ENCODE measurements at places on chromosomes 7 and 10.
A peak's percentile ranks its signal among the peaks of the same experiment; 100 is the strongest.

- DNase-seq: no peak
Measured at GRCh38 chr7:131522325-131522930, 34.0 kb downstream of the PODXL start.

DNA sequence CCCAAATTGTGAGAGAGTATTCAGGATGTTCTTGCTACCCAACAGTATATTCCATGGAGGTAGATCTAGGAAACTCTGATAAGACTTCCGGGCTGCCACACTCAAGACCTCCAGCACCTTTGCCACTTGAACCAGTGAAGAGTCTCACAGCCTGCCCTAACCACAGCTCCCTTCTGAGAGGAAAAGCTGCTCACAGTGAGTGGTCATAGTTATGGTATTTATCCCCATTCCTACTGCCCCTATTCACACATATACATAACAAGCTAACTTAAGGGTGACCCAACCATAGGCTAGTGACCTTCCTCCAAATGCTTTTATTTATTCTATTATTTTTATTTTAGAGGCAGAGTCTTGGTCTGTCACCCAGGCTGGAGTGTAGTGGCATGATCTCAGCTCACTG, 156.3 kb downstream of the PTEN start:
- no peak for DNase-seq

DNA sequence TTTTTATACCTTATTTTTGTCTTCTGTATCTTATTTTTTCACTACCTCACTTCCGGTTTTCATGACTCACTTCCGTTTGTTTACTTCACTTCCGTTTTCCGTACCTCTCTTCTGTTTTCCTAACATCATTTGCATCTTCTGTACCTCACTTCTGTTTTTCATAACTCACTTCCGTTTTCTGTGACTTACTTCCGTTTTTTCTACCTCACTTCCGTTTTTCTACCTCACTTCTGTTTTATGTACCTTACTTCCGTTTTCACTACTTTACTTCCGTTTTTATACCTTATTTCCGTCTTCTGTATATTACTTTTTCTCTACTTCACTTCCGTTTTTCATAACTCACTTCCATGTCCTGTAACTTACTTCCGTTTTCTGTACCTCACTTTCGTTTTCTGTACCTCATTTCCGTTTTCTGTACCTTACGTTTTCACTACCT, 492.5 kb upstream of the AKR1E2 start:
- DNase-seq: no peak

DNA sequence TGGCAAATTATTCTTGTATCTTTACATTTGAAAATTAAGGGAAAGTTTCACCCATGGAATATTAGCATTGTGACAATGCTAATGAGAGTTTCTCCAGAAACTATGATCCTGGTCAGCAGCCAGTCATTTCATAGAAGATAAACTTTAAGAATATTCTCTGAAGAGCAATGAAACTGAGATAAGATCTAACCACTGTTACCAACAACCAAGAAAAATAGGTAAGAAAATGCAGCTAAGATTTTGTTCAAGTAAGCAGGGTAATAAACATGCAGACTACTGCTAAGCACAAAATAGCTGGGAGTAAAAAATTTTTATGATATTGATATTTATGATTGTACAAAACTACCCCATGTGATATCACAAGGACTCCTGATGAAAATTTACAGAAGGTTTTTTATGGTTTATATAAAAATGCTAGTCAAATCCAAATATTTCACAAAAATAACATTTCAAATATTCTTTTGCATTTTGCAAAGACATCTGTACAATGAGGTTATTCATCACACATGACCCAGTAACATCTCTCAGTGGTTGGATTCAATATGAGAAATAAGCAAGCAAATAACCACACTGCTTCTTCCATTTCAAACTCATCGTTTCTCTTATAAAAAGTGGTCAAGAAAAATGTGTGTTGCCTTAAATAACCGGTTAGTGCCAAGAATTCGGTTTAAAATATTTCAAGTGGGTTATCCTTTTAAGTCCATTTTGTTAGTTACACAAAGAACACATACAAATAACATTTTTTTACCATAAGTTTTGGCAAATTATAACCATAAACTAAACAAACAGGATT, 251.6 kb downstream of the DIP2C start:
- DNase-seq: no peak

- DNase-seq: no peak
Measured at GRCh38 chr7:76333511-76334101, 25.2 kb downstream of the YWHAG start.

- no peak for DNase-seq
Measured at GRCh38 chr7:139762886-139763285, 14.9 kb downstream of the HIPK2 start.

DNA sequence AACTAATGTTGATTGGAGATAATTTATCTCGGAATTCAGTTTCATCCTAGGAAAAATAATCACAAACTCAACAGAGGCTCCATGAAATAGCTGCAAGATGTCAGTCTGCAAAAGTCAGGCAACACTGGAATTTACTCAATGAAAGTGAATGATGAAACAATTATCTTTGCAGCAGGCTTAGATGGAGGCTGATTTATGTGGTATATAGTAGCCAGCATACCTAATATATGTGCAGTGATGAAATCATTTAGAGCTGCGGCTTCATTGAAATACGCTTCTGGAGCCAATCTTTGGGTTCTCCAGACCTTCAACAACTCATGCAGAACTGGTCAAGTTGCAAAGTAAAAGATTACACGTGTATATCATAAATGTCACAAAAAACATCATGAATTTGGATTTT, 113.3 kb downstream of the ITGA8 start:
- no peak for DNase-seq

DNA sequence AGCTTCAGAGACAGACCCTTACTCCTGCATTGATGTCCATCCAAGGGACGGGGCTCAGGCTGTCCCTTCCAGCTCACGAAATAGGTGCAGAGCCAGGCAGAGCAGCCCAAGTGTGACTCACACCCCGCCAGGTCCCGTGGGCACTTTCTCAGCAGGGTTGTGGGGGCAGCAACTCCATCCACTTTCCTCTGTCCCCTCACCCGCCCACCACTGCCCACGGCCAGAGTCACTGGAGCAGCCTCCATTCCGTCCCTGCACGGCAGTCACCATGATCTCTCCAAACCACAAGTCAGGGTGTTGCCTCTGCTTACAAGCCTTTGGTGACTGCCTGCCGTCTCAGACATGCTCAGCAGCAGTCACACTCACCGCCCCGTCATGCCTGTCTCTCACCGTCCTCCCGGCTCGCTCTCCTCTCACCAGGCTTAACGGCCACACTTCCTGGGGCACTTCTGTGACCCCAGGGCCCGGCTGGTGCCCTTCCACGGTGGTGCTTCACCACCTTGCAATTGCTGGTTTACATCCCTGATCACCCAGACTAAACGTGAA, 39.3 kb downstream of the CALML3 start:
- peak; percentile 13 for DNase-seq

DNA sequence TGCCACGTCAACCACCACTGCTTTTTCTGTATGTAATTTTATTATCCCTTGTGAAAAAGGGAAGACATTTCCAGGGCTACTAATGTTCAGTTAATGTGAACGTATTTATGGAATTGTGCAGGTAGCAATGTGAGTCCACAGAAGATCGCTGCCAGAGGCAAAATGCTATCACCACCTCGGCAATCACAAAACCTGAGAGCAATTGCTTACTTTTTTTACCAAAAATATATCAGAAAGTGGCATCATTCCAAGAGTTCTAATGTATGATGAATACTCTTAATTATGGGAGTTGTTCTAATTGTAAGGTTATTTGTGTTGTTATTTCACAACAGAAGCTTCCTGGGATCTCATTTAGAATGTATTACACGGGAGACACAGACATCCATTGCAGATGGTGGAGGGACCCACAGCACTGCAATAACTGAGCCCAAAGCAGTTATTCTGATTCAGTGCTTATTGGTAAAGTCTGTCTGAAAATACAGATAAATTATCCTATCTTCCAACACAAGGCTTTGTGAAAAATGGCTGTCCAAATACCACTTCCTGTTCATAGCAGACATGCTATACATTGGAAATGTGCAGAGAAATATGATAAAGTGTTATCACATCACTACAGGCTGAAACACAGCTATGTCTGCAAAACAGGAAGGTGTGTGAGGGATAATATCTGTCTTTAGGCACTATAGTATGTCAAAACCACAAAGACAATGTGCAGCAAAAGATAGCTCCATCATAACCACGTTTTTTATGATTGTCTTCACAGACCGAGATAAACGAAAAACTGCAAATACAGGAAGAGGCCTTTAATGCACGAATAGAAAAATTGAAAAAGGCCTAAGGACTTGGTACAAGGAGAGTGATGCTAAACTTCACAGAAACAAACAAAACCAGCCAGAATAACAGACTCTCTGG, 102.7 kb downstream of the CABCOCO1 start:
- DNase-seq: no peak

- DNase-seq: no peak
Measured at GRCh38 chr10:122126763-122127659, 138.0 kb downstream of the TACC2 start.

DNA sequence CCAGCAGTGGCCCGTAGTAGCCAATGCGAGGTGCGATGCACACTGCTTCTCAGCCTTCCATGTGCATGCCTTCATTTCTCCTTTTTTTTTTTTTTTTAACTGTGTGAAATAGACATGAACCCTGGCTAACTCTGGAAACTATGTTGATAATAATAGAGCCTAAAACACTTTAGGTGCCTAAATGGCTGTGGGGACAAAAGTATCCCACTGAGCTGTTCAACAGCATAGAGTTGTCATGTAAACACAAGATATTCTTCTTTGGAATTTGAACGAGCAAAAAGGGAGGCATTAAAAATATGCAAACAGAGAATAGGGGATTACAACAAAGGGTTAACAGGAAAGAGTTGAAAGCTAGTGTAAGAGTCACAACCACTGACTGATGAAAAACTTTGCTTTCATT, 162.1 kb upstream of the NOBOX start:
- no peak for DNase-seq

DNA sequence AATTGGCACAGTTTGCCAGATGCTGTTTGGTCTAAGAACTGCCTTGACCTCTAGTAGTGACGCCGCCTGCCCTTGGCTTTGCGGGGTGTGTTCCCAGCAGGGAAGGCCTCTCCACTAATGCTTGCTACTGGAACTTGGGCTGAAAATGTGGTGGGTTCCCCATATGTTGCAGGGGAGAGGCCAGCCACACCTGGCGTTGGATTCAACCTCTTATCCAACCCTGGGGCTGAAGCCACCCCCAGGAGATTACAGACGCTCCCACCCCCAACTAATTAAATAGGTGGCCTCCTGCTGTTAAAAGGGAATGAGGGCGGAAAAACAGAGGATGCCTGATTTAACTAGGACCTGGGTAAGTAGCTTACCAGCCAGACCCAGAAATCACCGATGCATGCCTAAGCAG, 19.2 kb upstream of the ATOH7 start:
- no peak for DNase-seq

DNA sequence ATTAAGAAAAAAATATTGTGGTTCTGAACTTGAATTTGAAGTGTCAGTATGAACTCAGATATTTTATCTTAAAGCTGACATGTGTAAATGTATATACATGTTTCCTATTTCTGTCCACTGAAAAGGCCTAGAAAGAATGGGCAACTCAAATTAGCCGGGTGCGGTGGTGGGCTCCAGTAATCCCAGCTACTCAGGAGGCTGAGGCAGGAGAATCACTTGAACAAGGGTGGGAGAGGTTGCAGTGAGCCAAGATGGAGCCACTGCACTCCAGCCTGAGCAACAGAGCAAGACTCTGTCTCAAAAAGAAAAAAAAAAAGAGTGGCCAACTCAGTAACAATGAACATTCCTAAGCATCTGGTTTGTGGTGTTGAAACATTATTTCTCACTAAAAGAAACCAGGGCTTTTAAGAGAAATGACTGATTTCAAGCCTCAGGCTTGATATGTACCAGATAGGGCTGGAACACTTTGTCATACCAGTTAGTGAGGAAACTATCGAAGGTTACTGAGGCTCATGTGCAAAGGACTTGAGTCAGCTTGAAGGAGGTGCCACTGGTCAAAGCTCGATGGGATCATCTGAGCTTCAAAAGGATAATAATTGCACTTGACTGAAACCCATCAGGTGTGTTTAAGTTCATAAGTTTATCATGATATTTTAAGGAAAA, 40.5 kb downstream of the AOAH start:
- DNase-seq: no peak

GRCh38 chr7:52302765-52303520, 732.5 kb upstream of the POM121L12 start:
- DNase-seq: no peak

DNA sequence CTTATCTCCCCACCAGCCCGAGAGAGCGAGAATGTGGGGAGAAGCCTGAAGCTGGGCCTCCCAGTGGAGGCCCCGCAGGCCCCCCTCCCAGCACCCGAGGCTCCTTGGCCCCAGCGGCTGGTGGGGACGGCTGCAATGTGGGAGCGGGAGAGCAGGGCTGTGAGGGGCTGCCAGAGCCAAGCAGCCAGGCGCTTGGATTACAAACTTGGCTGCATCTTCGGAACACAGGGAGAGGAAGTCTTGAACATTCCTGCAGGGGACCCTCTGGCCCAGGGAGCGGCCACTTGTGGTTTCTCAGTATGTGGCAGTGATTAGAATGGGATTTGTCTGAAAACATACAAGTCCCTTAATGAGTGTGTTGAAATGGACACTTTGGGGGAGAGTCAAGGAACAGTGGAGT, 23.2 kb downstream of the ELN start:
- no peak for DNase-seq

DNA sequence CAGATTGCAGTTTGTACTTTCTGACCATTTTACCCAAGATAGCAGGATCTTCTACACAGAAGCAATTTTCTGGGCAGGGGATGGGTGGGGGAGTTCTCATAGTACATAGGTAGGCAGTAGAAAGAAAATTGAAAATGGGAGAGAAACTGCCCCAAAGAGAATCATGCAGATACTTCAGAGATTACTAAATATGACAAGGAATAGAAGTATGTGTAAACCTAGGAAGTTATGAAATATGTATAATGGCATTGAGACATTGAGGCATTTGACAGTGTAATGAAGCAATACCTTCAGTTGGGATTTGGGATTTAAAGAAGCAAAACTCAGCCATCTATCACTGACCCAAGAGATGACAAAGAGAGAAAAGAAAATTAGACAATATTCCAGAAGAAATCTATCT, 233.0 kb downstream of the PTN start:
- no peak for DNase-seq

- DNase-seq: no peak
Measured at GRCh38 chr10:11856678-11857077, 33.5 kb downstream of the PROSER2 start.

DNA sequence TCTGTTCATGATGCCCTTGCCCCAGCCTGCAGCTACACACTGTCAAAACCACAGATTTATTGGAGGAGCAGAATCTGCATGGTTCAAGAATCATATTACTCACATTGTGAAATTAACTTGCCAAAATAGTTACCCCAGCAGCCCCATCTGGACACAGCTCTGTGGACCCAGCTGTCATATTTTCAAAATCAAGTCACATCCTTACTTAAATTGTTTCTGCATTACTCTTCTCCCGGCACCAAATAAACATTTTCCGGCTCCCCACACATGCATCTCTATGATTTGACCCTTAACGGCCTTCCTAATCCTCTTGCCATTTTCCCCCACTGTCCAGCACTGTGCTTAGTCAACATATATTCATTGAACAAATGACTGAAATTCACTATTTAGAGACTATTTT, 43.8 kb upstream of the GPR26 start:
- DNase-seq: no peak

GRCh38 chr7:41629711-41630111, 73.2 kb downstream of the INHBA start:
- DNase-seq: no peak

GRCh38 chr10:116970050-116970449, 34.9 kb downstream of the SHTN1 start:
- no peak for DNase-seq

All from activated T-helper 1 cell treated with anti-CD3 and anti-CD28 coated beads, Interleukin-2, amount 50 U/mL, for 16 hours (primary cell).